ENCODE measurements at places on chromosomes 6 and 20.

GRCh38 chr6:64288351-64288750 lies 652.7 kb downstream of the PHF3 start:
- DNase-seq, result no peak

GRCh38 chr20:1124421-1124820 lies 6.0 kb downstream of the PSMF1 start:
- no peak for DNase-seq

DNA sequence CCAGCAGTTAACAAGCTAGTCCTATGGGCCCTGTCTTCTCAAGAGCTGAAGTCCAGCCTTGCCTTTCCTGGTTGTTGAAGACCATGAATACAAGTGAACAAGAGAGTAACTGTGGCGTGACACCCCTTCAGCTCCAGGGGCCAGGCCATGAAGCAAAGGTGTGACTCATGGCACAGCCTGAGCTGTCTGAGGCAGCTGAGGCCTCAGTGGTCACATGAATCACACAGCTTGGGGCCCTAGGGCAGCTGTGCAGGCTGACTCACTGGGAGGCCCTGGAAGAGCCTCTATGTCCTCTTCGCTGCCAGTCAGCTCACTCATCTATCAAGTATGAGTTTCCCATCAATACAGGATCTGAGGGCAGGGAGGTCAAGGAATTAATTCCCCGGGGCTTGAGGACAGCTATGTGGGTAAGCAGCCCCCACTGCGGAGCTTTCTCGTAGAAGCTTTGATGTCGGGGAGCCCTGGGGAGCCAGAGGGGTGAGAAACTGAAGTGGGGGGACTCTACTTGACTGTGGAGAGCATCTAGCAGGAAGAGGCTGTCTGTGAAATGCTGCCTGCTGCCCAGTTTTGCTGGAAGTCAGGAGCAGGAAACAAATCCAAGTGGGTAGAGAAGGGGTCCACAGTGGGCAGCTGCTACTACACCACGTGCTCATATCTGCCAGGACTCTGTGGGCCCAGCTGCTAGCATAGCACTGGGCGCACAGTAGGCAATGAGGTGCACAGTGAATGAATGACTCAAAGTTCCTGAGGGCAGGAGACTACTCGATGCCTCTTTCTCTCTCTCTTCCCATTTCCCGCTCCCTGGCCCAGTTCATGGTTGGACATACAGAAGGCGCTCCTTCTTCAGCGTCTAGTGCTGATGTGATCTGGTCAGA lies 13.7 kb upstream of the FAM83C start:
- DNase-seq, result no peak

- no peak for DNase-seq
Measured at GRCh38 chr20:46930640-46931339, 36.1 kb downstream of the EYA2 start.

GRCh38 chr6:17656092-17656491 lies 50.6 kb downstream of the NUP153 start:
- no peak for DNase-seq

DNA sequence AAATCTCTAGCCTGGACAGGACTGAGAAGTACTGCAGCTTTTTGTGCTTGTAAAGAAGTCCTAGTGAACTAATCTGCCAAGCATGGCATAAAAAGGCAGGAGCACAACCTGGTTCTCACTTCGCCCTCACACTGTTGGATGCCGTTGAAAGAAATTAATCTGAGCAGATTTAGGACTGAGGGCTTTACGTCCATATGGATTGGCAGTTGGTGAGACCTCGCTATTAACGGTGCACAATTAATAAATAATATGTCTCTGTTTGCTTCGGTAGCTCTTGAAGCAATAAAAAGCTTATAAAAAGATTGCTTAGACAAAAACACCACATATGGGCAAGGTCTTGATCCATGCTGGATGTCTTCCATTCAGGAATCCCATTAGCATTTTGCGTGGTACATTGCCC lies 185.6 kb upstream of the EPHA7 start:
- no peak for DNase-seq

DNA sequence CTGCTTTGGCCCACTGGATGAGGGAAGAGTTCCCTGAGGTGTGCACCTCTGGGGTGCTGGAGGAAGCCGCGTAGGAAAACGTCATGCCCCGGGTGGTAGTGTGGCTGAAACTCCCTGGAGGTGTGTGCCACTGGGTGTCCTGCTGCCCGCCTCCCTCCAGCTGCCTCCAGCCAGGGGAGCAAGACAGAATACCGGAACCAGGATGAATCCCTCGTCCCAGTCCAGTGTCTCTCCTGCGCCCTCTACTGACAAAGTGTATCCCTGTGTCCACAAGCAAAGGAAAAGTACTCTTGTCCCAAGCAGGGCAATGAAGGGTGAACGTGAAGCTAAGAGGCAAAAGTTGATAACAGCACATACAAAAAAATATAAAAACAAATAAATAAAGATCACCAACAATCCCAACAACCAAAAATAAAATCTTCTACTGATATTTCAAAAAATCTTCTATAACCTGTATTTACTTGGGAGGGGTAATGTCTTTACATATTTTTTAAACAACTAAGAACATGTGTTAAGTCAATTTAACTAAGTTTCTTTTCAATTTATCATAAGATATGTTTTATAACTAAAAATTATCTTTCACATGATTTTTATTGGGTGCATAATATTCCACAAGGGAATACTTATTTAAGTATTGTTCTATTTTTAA lies 437.6 kb downstream of the MAFB start:
- DNase-seq, result no peak

- DNase-seq, result peak; percentile 55
Measured at GRCh38 chr6:5998711-5999687, 7.7 kb downstream of the NRN1 start.

DNA sequence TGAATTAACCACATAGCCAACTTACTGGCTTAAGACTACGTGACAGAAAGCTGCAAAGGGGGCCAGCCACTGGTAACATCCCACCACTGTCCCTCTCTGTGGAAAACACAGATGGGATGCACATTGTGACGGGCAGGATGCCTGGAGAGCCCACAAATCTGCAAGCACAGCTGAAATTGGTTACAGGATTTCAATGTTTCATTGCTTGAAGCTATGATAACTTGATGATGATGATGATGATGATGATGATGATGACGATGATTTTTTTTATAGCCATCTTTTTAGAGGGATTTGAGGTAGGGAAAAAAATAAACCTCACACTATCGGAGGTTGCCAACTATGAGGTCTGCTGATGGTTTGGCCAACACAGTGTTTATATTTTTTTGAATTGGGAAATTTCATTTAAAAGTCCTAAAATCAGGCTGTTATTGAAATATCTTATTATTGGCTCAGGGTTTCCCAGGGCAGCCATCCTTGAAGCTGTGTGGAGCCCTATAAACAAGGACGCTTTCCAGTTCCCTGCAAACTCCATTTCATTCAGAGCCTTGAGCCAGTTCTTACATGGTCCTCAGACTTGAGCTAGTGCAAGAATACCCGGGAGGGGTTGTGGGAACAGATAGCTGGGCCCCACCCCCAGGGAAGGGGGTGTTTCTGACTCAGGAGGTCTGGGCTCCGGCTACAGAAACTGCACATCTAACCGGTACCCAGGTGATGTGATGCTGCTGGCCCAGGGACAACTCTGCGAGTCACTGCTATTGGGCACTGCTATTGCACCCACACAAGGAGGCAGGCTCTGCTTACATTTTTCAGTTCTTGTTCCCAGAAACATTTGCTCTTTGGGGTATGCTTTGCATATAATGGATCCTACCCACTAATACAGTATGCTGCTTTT lies 27.1 kb downstream of the BCAS1 start:
- no peak for DNase-seq

DNA sequence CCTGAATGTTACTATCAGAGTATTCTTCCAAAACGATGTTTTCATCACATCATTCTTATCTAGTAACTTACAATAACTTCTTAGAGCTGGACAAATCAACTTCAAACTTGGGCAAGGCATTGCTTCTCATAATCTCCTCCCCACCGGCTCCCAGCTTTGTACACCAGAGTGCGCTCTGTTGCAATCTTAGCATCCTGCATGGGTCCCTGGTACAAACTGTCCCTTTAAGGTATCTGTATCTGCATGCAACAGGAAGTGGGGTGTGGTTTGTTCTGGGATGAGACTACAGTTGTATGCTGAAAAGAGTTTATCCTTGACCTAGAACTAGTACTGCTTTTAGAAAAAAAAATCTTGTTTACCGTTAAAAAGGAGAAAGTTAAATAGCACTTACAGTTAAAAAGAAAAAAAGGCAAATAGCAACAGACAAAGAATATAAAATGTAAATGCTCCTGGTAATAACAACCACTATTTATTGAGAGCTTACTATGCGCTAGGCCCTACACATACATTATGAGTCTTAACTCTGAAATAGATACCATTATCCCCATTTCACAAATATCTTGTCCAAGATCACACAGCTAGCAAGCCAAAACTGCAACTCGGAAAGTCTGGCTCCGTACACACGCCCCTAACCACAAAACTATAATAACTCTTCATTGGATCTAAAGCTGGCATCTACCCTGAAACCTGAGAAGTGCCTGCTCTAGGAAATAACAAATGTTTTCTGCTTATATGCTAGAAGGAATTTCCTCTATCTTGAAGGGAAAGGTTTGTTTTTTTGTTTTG lies 9.8 kb upstream of the HECA start:
- DNase-seq, result peak; percentile 84
